ENCODE measurements at places on chromosomes 7 and 10.
A peak's percentile ranks its signal among the peaks of the same experiment; 100 is the strongest.

DNA sequence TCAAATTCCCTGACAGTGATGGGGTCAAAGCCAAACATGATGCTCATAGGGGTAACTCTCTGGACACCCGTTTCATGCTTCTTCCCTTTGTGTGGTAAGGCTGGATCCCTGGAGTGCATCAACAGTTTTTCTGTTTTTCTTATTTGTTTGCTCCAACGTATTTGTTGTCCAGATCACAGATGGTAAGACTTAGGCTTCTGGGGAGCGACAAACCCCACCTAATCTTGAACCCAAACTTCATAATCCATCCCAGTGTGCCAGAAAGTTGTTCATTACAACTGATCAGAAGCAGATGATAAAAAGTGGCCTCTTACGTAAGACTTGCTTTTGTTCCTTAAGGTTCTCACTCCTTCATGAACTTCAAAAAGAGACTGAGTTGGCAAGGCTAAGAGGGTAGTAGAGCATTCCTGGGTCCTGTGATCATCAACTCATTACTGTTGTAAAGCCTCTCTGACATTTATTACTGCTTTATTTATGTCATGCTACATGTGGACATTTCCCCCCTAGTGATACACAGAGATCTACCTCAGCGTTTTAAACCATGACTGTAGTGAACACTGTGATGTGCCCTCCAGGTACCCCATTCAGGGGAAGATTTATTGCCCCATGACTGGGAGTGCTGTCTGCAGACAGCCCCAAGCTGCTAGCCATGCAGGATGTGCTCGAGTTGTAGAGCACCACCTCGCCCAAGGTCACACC, 125.6 kb downstream of the CCDC71L start:
- DNase-seq, result no peak

GRCh38 chr7:54705436-54705835, 53.6 kb downstream of the SEC61G start:
- no peak for DNase-seq

GRCh38 chr10:122421742-122422141, 32.7 kb upstream of the ARMS2 start:
- DNase-seq, result no peak

DNA sequence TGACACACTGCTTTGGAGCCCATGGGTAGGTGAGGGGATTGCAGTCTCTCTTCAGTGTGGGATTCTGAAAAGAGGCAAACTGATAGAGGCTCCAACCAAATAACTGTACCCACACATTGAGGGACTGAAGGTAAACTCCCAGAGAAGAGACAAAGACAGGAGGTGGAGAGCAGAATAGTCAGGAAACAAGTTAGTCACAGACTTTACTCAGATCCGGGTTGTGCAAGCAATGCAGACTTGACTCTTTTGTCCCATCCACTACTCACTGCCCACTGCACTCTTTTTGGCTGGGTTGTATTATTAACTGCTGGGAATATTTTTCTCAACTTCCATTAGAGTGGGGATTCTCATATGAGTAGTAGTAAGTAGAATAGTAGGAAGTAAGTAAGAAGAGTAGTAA, 152.7 kb downstream of the NRG3 start:
- DNase-seq, result no peak

DNA sequence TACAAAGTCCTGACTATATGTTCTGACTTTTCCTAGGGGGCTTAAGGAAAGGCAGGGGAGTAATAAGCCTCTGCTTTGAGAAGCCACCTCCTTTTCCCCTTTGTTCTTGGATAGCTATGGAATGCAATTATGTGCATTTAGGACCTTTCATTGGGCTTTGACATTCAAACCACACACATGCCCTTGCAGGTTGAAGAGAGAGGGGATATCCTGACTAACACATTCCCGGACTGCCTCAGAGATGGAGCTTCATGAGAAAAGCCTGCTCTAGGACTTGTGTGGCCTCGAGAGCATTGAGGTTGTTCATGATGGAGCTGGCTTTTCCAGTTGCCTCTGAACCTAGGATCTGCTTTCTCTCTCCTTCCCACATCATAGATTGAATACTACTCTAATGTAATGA, 694.5 kb downstream of the LRMDA start:
- no peak for DNase-seq

GRCh38 chr10:52394246-52394645, 80.2 kb downstream of the DKK1 start:
- DNase-seq, result no peak

GRCh38 chr7:46446151-46446550, 525.1 kb upstream of the IGFBP3 start:
- DNase-seq, result no peak

DNA sequence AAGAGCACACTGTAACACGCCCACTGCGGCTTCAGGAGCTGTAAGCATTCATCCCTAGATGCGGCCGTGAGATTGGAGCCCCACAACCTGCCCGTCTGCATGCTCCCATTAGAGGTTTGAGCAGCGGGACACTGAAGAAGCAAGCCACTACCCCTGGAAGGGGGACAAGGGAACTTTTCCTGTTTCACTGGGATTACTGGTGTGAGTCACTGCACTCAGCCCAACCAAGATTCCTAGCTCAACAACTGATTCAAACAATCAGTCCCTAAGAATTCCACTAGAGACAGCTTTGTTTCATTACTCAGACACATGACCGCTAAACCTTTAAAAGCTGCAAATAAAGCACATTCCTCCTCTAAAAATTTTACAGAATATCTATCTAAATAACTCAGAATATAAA, 69.8 kb downstream of the ORC5 start:
- no peak for DNase-seq

DNA sequence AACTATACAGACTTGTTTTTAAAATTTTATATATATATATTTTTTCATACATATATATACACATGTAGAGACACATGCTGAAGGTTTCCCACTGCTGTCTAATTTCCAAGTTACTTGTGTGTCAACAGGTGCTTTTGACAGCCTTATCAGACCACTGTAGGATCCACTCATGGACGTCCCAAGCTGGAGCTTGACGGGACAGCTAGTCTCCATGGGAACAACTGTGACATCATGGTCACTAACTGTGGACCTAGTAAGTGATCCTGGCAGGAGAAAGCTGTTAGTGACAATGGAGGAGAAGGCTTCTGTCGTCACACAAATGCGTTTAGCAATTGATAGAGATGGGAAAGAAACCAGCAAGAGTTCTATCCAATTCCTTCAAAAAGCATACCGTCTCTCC, 60.2 kb upstream of the DDC start:
- DNase-seq, result no peak

DNA sequence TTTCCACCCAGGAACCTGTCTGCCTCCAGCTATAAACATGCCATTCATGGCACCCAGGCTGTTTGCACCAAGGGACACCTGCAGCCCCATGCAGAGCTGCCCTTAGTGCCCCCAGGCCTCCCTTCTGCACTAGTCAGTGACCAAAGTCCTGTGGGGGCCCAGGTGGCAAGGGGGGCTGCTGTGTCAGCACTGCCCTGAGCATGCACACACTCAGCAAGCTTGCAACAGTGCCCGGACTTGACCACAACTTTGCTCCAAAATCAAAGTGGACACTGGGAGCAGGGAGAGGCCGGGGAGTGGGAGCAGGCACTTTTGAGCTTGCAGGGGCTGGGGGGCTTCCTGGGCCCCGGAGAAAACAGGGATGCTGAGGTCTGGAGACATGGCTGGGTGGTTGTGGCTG, 192.9 kb upstream of the MBL2 start:
- no peak for DNase-seq

DNA sequence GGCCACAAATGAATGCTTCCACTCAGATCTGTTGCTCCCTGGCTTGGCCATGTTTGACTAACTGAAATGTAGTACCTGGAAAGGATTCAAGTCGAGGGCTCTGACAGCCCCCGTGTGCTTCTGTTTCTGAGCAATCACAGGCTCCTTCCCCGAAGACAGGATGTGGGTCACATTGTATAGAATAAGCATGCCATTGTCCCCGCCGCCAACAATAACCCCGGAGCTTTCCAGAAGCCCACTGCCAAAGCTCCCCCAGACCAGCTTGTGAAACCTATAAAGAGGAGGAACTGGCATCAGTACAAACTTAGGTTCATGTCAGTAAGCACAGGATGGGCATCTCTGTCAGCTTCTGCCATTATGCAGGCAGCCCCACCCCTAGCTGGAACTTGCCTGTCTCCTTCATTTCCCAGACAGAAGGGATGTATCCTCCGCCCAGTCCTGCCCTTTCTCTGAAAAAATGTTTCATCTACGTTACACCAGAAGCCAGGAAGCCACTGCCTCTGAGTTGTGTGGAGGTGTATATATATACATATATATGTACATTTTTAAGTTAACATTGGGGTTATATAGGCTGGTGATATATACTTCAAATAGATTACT, 10.3 kb downstream of the SEC31B start:
- no peak for DNase-seq

- DNase-seq, result peak; percentile 80
Observed at GRCh38 chr7:14754631-14755030, 147.9 kb downstream of the DGKB start.

- DNase-seq, result no peak
Observed at GRCh38 chr10:112990271-112990670, 40.2 kb downstream of the TCF7L2 start.

DNA sequence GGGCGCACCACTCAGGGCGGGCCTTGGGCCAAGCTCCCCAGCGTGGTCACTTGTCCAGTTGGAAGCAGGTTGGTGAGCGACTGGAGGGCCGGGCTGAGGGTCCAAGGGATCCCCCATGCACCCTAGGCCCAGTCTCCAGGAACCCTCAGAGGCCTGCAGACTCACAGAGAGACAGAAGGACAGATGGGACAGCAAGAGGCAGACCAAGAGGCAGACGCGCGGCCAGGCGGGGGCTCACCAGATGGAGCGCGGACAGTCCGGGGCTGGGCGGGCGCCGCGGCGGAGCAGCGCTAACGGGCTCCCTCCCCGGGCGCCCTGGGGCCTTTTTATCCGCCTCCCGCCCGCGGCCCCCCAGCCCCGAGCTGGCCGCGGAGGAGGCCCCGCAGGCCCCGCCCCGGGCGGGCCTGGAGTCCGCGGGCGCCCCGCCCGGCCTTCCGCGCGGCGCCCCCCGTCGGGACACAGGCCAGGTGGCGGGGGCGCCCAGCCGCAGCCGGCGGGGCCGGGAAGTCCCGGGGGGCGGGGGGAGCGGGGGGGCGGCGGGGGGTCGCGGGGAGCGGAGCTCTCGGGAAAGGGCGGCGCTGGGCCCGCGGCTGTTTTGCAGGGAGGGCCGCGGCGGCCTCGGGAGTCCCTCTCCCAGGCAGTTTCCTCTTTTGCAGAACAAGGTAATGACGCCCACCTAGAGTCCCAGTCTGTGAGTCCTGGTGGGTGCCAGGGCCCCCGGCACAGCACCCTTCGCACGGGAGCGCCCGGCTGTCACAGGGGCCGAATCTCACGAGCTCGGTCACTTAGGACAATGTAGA, at the start of gene LOXL4:
TSS of gene LOXL4 (minus strand) at position 301 of the 800 bp plus-strand sequence. CDS start 5,175 bp downstream, outside the sequence.
- DNase-seq, result no peak

DNA sequence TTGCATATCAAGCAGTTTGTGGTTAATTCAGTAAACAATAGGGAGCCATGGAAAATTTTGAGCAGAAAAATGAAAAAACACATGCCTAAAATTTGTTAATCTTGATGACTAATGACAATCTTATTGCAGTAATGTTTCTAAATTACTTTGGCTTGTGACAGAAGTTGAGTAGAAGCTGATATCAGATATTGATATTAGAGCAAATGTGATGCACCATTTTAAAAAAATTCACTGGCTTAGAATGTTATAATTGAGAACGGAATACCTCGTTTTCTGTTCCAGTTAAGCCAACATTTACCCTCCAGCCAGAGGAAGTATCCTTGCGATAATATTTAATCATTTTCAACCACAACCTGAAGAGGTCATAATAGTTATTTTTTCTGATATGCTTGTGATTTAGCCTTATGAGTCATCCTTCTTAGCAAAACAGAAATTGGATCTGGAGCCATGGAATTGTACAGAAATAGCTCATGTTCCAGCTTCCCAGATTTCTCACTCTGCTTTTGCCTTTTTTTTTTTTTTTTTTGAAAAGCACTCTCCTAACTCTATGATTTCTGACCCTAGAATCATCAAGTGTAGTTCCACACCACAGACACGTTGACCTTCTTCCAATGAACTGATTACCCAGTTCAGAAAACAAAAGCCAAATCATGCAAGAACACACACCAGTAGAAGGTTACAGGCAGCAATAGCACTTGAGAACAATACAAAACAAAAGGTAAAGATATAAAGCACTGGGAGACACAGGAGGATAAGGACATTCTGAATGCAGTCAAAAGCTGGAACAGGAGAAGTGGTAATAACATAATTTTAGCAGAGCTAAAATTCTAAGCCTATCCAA, 96.8 kb upstream of the PHYHIPL start:
- no peak for DNase-seq

DNA sequence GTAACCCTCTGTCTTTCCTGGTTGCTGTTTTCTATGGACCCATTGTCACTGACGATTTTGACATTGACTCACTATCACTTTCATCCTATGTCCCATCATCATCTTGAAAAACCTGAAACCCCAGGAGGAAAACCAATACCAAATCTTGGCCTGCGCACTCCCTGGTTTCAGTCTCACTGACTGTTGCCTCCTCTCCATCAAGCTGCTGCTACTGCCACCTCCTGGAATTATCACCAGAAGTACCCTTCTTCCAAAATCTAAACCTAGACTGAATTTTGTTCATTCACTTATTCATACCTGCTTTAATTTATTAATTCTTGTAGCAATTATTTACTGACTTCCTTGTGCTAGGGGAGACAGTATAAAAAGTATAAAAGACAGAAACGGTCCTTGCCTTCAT, 44.5 kb upstream of the ACBD5 start:
- DNase-seq, result no peak

DNA sequence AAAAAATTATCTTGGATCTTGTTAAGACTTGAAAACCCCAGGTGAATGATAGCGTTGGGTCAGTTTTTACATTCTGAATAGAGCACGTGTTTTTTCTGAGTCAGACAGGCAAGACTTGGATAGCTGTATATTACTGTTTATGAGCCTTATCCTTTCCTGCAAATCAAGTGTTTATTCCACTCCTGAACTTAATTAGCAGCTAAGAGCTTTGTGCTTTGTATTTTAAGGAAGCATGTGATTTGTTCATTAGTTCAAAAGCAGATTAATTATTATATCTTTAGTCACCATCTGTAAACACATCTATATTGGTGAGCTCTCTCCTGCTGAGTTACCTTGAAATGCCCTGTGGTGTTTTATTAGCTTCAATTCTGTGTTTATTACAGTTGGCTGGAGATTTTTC, 98.6 kb upstream of the PRPS1L1 start:
- DNase-seq, result peak; percentile 42

- no peak for DNase-seq
Observed at GRCh38 chr10:72351479-72351878, 3.2 kb downstream of the DNAJB12 start.

DNA sequence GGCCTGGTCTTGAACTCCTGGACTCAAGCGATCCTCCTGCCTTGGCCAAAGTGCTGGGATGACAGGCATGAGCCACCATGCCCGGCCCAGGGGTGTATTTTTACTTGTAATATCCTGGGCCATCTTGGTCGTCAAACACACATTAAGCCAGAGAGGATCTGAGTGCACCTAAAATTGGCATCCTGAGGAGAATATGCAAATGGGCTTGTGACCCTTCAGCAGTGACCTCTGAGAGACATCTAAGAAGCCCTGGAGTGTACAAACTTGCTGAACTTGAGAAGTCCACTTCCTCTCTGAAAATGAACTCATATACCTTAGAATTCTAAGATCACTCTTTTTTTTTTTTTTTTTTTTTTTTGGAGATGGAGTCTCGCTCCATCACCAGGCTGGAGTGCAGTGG, 372.0 kb upstream of the C7orf33 start:
- DNase-seq, result no peak

GRCh38 chr10:17231788-17232187, 3.7 kb downstream of the VIM start:
- no peak for DNase-seq

GRCh38 chr10:131652438-131653139, 248.2 kb upstream of the PPP2R2D start:
- DNase-seq, result peak; percentile 3
